GM12892 (cell line): ENCODE measurements at places on chromosomes 13 and 19.
A peak's percentile ranks its signal among the peaks of the same experiment; 100 is the strongest.

- DNase-seq = no peak
Observed at GRCh38 chr19:16398530-16399249, 73.1 kb downstream of the EPS15L1 start.

DNA sequence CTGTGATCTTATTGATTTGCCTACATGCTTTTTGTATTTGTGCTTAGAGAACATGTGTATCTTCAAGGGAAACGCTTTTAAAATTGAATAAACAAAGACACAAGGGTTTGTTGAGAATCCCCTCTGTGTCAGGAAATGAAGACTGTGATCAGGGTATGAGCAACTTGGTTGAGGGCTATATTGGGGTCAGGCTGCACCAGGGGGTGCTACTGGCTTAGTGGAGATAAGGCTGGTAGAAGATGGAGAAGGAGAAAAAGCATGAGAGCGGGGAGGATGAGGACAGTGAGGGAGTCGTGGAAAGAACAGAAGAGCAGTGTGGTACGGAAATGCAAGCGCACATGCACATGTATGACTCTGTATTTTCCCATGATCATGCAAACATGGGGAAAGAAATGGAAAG is 201.6 kb downstream of the MTUS2 start:
- DNase-seq = no peak

DNA sequence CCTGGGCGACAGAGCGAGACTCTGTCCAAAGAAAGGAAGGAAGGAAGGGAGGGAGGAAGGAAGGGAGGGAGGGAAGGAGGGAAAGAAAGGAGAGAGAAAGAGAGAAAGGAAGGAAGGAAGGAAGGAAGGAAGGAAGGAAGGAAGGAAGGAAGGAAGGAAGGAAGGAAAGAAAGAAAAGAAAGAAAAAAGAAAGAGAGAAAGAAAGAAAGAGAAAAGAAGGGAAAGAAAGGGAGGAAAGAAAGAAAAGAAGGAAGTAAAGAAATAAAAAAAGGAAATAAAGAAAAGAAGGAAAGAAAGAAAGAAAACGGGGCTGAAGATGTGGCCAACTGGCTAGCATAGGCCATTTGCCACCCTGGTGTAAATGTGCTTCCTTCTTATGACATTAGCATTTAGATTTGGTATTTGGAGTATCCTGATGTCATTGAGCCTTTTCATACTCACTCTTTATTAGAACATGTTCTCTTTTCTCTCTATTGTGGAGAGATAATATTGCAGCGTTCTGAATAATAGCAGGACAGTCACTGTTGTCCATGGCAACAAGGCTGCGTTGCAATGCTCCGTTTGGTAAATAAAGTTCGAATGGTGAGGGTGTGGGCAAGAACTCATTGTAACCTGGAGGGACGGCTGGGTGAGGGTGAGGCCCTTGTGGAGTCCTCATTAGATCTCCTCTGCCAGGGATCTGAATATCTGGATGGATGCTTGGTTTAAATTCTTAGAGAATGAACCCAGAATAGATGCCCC is 173.9 kb upstream of the UBL3 start:
- no peak for DNase-seq

- DNase-seq = peak; percentile 13
Observed at GRCh38 chr19:19345232-19345631, 24.6 kb downstream of the MAU2 start.

GRCh38 chr13:36804588-36804987 is 14.4 kb upstream of the RFXAP start:
- DNase-seq = no peak
